ENCODE measurements at places on chromosomes 5 and 9.

DNA sequence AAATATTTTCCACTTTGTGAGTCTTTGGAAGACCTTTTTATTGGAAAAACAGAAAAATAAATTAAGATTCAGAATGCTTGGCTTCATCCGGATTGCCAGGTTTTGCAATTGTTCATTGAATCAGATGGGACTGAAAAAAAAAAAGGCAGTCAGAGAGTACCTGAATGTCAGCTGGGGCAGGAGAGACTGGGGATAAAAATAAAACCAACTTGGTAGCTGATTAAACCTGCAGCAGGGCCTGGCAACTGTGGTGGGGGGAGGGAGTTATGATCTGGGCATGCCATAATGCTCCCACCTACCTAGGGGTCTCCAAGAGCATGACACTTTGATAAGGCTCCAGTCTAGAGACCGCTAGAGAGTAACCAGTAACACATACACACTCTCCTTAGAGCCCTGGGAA, 454.4 kb downstream of the DTWD2 start:
- DNase-seq, result no peak

DNA sequence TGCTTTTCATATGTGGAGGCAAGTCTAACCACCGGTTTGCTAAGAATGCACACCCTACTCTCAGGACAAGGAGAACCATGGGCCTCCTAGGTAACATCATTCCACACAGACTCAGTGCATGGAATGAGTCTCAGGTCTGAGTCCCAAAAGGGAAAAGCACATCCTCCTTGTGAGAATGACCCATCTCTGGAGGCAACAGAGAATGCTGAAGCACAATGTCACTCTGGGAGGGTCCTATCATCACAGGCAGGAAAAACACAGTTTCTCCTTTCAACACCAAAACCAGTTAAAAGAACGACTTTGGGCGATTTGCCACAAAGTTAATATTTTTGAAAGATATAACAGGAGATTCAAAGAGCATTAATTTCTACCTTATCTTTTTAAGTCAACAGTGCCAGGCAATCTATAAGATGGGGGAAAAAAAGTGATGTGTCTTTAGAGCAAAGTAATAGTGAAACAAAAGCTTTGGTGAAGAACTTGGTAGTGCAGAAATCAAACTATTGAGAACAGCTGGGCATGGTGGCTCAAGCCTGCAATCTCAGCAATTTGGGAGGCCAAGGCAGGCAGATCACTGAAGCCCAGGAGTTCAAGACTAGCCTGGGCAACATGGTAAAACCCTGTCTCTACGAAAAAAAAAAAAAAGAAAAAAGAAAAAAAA, 97.3 kb downstream of the OXCT1 start:
- DNase-seq, result no peak

DNA sequence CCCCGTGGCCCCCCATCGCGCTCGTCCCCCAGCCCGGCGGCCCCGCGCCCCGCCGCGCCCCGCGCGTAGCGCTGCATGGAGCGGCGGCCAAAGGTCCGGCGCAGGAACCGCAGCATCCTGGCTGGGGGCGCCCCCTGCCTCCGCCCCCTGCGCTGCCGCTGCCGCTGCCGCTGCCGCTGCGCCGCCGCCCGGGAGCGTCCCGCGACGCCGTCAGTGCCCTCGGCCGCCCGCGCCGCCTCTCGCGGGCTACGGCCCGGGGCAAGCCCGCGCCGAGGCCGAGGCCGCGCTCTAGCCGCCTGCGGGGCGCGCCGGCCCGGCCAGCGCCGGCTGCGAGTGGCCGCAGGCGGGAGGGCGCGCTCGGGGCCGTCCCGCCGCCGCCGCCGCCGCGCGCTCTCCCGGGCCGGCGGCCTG, 523 bp downstream of the EPB41L4B start:
- DNase-seq, result no peak

- no peak for DNase-seq
These were observed 92.5 kb upstream of the ITGA2 start for GRCh38 chr5:52896534-52897237.

DNA sequence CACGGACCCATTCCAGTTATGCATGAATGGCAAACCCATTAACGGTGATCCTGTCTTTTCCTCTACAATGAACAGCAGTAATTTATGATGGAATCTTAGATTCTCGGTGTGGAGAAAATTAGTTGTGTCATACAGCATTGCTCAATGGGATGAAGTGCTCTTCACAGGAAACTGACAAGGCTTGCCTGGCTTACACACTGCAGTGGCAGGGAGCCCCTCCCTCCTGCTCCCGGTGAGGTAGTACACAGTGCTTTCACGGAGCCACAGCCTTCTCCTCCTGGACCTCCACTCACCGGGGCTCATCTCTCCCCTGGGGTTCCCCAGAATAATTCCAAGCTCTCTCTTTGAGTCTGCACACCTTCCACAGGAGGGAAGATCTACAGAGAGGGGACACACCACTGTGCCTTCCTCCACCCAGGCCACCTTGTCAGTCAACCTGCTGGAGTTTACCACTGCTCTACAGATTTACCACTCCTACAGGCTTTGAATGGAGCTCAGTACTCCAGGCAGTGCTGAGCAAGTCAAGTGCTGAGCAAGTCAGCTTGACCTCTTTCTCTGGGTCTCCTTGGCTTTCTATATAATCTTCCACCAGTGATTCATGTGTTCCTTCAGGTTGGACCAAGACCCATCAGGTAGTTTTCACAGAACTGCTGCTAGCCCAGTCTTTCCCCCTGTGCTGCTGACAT, 59.1 kb upstream of the TBC1D2 start:
- DNase-seq, result no peak

DNA sequence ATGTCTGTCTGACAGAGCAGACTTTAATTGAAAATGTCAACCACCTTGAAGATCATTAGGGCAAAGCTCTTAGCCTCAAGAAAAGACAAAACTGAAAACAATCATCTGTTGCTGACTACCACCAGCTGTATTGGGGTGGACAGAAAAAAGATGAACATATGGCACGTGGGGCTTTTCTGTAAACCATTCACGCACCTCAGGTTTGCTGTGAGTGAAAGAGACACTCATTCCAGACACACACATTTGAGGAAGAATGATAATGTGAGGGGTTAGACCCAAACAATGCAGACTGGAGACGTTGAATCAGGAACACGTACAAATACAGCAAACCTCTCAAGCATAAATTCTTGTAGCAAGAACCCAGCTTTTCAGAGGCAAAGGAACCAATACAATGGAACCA, 158.7 kb downstream of the EBF1 start:
- no peak for DNase-seq

DNA sequence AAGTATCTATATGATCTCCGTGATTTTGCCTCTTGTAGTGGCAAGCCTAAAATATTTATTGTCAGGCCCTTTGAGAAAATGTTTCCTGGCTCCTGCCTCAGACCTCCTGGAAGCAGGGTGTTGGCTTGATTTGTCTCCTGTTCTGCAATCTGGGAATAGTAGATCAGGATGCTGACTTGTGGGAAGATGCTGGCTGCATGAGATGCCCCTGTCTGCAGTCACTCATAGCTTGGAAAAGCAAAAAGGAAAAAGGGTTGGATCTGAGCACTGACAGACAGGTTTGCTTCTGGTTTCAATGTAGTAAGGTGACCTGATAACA, 16.7 kb downstream of the TJP2 start:
- no peak for DNase-seq

- no peak for DNase-seq
These were observed 65.3 kb upstream of the TGFBR1 start for GRCh38 chr9:99039505-99040182.

- DNase-seq, result no peak
These were observed 492.3 kb downstream of the SPATA31D1 start for GRCh38 chr9:82480921-82481320.
